Brain pericyte (primary cell): ENCODE measurements at places on chromosomes 6 and 20.

DNA sequence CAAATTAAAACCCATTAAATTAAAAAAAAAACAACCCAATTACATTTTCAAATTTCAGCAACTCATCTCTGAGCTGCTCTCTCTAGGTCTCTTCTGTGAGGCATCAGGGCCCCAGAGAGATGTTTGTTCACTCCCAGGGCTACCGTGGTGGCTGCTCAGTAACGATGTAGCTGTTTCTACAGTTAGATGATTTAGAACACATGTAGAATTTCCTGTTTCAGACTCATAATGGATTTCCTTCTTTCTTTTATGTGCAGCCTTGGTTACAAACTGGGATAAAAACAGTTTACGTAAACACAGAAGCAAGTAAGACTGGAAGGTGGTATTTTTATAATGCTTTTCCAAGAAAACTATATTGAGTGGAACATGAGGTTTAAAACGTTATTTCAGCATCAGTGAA, 116.1 kb upstream of the CCN2 start:
- DNase-seq: no peak

- DNase-seq: no peak
These were observed 147.6 kb upstream of the FAM83B start for GRCh38 chr6:54698974-54699373.

DNA sequence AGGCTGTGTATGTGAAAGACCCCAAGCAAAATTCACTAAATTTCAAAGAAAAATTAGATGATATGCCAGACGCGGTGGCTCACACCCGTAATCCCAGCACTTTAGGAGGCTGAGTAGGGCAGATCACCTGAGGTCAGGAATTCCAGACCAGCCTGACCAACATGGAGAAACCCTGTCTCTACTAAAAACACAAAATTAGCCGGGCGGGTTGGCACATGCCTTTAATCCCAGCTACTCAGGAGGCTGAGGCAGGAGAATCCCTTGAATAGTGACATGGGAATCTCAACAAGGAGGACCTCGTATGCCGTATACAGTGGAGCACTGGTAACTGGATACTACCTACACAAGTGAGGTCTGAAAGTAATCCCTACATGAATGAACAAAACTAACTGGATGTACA, 92.7 kb upstream of the JARID2 start:
- no peak for DNase-seq

- DNase-seq: peak; percentile 17
These were observed 855 bp upstream of the GFOD1 start for GRCh38 chr6:13488015-13488895.

DNA sequence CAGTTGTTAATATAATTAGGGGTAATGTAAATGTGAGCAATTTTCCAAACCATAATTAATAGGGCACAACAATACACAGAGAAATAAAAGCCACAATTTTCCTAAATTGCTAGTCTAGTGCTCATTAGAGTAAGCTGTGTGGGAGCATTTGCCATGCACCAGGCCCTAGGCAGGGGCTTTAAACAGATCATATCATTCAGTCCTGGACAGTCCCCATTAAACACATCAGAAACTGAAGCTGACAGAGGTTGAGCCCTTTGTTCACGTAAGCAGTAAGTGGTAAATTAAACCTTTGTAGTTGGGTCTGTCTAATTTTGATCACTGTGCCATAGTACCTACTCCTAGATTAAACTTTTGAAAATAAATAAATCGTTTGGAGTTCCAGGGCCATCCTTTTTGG, 931.1 kb downstream of the C6orf118 start:
- no peak for DNase-seq

DNA sequence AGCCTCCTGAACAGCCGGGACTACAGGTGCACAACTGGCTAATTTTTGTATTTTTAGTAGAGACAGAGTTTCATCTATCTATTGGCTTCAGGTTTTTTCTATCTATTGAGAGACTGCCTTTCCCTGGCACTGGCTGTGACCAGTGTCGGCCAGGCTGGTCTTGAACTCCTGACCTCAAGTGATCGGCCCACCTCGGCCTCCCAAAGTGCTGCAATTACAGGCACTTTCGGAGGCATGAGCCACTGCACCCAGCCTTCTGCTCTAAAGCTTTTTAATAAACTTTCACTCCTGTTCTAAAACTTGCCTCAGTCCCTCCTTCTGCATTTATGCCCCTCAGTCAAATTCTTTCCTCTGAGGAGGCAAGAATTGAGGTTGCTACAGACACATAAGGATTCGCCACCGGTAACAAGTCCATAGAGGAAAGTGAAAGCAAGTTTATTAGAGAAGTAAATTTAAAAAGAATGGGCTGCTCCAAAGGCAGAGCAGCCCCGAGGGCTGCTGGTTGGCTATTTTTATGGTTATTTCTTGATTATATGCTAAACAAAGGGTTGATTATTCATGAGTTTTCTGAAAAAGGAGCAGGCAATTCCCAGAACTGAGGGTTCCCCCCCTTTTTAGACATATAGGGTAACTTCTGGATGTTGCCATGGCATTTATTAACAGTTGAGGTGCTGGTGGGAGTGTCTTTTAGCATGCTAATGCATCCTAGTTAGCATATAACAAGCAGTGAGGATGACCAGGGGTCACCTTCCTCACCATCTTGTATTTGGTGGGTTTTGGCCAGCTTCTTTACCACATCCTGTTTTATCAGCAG, 44.8 kb upstream of the RNGTT start:
- no peak for DNase-seq

DNA sequence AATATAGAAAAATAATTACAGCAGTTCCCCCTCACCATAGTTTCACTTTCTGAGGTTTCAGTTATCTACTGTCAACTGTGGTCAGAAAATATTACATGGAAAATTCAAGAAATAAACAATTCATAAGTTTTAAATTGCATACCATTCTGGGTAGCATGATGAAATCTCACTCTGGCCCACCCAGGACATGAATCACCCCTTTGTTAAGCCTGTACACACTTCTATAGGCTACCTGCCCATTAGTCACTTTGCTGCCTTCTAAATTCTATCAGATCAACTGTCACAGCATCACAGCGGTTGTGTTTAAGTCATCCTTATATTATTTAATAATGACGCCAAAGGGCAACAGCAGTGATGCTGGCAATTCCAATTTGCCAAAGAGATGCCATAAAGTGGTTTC, 140.3 kb upstream of the RUNX2 start:
- no peak for DNase-seq

DNA sequence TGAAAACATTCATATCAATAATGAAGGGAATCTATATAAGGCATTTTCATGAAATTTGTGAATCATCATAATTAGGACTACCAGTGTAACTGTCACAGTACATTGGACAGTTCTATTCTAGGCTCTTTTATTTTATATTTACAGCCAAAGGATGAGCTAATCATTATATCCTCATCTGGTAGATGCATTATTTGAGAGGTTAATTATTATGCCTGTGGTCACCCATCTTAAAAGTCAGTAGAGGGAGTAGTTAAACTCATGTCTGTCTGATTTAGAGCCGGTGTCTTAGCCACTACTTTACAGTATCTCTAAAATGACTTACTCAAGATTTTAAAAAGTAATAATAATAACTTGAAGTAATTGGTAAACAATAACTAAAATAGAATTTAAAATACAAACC, 899.3 kb upstream of the MAP3K7 start:
- no peak for DNase-seq

- no peak for DNase-seq
These were observed 5.4 kb downstream of the SLC22A23 start for GRCh38 chr6:3451498-3451897.

DNA sequence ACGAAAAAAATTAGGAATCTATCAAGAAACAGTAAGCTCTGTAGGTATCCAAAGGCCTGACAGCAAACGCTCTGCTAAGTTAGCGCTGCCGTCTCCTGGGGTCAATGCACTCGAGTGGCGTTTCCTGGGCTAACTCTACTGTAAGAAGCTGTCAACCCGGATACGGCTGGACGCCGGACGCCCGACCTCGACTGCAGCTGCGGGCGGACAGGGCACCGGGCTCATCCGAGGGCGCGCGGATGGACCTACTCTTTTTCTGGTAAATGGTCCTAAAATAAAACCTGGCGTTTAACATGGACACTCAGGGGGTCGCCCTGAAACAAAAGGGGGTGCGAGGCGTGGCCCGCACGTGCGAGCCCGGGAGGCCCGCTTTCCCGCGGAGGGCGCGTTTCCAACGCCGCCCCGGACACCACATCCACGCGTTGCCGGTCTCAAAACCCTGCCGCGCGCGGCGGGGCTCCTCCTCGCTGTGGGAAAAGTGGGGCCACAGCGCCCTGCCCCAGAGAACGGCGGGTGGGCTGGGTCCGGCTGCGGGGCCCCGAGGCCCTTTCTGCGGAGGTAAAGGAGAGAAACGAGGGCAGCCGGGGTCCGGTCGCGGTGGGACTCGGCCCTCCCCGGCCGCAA, 537 bp downstream of the TCP1 start:
- no peak for DNase-seq

- DNase-seq: no peak
These were observed 437.2 kb downstream of the BCKDHB start for GRCh38 chr6:80543598-80544222.

DNA sequence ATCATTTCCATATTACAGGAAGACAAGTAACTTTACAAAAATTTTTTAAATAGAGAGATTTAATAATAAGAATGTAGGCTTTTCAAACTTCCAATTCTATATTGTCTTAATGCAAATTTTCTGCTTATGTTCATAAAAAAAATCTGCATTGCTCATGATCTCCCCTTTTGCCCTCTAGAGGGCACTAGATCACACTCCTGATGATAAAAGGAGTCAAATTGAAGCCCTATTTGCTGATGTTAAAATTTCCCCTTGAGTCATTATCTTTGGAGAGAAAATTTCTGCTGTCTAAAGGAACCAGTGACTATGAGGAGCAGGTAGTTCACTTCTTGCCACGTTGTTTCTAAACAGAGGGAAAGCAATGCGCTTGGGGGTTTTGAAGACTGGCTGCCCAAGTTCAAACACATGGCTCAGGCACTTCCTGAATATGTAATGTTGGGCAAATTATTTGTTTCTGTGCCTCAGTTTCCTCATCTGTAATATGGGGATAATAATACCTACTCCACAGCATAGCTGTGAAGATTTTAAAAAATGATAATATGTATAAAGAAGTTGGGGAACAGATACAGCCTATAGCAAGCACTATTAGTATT, 874.2 kb downstream of the TFAP2A start:
- DNase-seq: no peak

- no peak for DNase-seq
These were observed 25.9 kb upstream of the ROS1 start for GRCh38 chr6:117451671-117452070.

DNA sequence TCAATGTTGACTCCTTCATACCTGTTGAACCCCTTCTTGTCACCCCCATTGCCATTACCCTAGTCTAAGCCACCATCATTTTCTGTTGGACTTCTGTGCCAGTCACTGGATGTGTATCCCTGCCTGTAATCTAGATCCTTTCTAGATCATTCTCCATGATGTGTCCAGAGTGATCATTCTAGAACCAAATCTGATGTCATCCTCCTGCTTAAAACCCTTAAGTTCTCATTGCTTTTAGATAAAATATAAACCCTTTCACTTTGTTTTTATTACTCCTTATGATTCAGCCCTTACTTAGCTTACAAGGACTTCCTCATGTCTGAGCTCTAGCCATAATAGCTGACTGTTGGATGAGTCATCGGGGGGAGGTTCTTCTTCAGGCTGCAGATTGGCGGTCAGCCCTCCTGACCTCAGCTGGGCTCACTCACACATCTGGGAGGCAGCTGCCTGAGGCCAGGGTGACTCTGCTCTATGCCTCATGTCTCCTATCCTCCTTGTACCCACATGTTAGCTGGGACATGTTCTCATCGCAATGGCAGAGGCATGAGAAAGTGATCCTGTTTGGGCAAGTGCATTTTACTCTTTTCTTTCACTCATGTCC, 287.6 kb downstream of the ESR1 start:
- DNase-seq: peak; percentile 94

GRCh38 chr6:70894001-70894400, 62.9 kb downstream of the B3GAT2 start:
- DNase-seq: no peak

DNA sequence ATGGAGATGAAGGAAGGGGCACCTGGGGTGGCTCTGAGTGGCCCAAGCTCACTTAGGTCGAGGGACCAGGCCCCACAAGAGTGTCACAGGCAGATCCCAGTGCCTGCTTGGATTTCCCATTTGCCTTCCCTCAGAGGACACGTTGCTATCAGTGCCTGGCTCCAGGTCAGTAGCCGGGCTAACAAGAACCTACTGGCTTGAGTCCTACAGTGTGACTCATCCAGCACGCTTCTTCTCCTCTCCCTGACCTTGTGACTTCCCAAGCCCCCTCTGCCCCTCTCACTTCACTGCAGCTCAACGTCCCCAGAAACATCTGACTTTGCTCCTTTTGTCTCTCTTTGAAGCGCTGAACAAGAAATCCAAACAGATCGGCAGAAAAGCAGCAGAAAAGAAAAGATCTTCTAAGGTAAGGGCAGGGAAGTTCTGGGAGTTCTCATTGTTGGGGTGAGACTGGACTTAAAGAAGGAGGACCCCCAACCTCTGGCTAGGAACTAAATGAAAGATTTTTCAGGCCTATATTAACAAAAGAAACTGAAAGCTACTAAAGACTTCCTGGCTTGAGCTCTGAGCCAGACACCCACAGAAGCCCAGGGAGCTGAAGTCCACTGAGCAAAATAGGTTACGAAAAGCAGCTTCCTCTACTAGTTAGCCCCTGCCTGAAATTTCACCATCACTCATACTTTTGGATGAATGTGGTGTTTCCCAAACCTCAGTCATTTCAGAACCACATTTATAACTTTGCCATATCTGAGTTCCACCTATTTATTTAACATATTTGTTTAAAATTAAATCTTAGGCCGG, 21.5 kb downstream of the ASIP start:
- DNase-seq: no peak

- no peak for DNase-seq
These were observed 95.0 kb downstream of the AIG1 start for GRCh38 chr6:143155681-143156080.

GRCh38 chr6:46098678-46099077, 31.1 kb upstream of the ENPP4 start:
- DNase-seq: no peak

GRCh38 chr6:90253631-90254030, 43.0 kb downstream of the BACH2 start:
- DNase-seq: no peak

GRCh38 chr6:143501851-143502250, 9.7 kb downstream of the FUCA2 start:
- no peak for DNase-seq

- DNase-seq: no peak
These were observed 237.7 kb upstream of the RAB32 start for GRCh38 chr6:146305951-146306350.
